Activated naive CD8-positive, alpha-beta T cell treated with anti-CD3 and anti-CD28 coated beads for 36 hours (primary cell): ENCODE measurements at places on chromosomes 3 and 15. TPM values are rescaled to one million over a fixed set of nuclear protein-coding genes. Genes with fewer than 3 reads are reported as not detected.
A peak's percentile ranks its signal among the peaks of the same experiment; 100 is the strongest.

DNA sequence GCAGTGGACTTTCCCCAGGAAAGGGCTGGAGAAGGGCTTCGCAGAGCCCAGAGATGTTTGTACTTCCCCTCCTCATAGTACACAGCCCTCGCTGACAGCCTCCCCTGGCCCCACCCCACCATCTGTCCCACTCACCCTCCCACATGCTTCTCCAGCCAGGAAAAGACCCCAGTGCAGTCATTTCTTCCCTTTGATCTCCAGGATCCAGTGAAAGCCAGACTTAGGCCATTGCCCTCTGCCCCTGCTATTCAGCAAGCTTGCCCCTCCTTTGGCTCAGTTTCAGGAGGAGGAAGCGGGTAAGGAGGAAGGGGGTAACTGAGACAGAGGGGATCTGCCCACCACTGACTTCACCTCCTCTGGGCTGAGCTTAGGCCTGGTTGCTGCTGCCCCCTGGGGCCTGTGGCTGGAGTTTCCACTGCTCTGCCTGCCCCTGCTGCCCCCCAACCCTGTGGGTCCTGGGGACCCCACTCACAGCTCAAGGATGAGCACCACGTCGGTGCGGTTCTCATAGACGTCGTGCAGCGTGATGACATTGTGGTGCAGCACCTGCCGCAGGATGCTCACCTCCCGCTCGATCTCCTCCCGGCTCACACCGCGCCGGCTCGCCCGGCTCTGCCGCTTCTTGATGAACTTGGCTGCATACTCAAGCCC is 63.1 kb downstream of the DAPK2 start:
- H3K36me3 ChIP-seq = no peaks in the 10 kb centered on the region
- no peak overlapping the region for H3K4me3 ChIP-seq
- no peak overlapping the region for H3K27ac ChIP-seq
- peaks cover 4% of the 10 kb centered on the region for H3K4me1 ChIP-seq

GPR149 gene
- not detected for total RNA-seq

- H3K27me3 ChIP-seq = no peaks in the 10 kb centered on the region
- no peak for DNase-seq
- no peak overlapping the region for H3K27ac ChIP-seq
- H3K4me1 ChIP-seq = no peaks in the 10 kb centered on the region
- H3K4me3 ChIP-seq = no peak overlapping the region
Observed at GRCh38 chr15:39714251-39714650, 68.4 kb downstream of the FSIP1 start.

GRCh38 chr15:58268746-58269267 is 130.6 kb downstream of the AQP9 start:
- H3K36me3 ChIP-seq = peaks cover 8% of the 10 kb centered on the region
- no peak for DNase-seq
- peaks cover 15% of the 10 kb centered on the region for H3K4me1 ChIP-seq

- peaks cover 14% of the 10 kb centered on the region for H3K4me1 ChIP-seq
- peaks cover 5% of the 10 kb centered on the region for H3K36me3 ChIP-seq
- DNase-seq = no peak
Observed at GRCh38 chr15:98889930-98890695, 117.5 kb downstream of the PGPEP1L start.

GRCh38 chr15:101597360-101597928 is 54.7 kb downstream of the TM2D3 start:
- no peak overlapping the region for H3K27ac ChIP-seq
- H3K4me3 ChIP-seq = no peak overlapping the region
- H3K4me1 ChIP-seq = no peaks in the 10 kb centered on the region
- peaks cover 75% of the 10 kb centered on the region for H3K27me3 ChIP-seq

ZNF774 gene
- 0.82 TPM for total RNA-seq

GRCh38 chr3:183731611-183732010 is 34.0 kb downstream of the YEATS2 start:
- peaks cover 55% of the 10 kb centered on the region for H3K36me3 ChIP-seq
- H3K27ac ChIP-seq = no peak overlapping the region

DNA sequence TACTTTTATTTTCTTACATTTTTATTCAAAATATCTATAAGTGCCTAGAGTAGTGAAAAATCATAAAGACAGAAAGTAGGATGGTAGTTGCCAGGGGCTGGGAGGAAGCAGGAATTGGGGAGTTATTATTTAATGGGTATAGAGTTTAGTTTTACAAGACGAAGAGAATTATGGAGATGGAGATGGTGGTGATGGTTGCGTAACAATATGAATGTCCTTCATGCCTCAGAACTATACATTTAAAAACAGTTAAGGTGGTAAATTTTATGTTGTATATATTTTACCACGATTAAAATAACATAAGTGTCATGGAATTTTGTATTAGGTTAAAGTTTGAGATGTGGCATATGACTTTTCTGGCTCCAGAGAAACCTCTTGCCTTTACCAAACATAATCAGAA is 171.4 kb downstream of the MYRIP start:
- no peak overlapping the region for H3K27ac ChIP-seq
- H3K27me3 ChIP-seq = no peaks in the 10 kb centered on the region
- no peaks in the 10 kb centered on the region for H3K36me3 ChIP-seq
- no peak for DNase-seq

DNA sequence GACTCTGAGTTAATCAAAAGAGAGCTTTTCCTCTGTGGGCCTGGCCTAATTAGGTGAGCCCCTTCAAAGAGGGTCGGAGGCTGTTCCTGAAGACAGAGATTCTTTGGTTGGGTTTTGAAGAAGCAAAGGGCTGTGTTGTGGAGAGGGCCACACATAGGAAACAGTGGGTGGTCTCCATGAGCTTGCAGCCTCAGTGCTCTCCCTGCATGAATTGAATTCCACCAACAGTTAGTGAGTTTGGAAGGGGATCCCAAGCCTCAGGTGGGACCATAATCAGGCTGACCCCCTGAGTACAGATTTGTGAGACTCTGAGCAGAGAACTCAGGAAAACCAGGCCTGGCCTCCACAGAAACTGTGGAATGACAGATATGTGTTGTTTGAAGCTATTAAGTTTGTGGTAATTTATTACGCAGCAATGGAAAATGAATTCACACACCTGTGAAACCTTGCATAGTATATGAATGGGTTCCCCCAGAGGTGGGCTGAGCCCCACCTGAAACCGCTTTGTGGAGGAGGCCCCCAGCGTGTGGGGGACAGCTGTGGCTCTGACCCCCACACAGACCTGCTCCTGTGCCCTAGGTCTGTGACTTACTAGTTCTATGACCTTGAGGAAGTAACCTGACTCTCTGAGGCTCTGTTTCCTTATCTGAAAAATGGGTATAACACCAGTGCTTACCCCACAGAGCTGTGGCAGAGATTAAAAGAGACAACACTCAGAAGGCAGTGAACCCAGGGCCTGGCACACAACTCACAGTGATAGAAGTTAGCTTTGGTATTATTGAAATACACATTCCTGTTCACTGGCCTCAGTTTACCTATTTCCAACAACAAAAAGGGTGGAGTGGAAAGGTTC is 431.3 kb downstream of the FOXP1 start:
- peak overlapping the region; percentile 42 for H3K27ac ChIP-seq
- peaks cover 68% of the 10 kb centered on the region for H3K4me1 ChIP-seq
- H3K27me3 ChIP-seq = no peaks in the 10 kb centered on the region
- no peak for DNase-seq
- H3K4me3 ChIP-seq = no peak overlapping the region

PARP15 gene
- total RNA-seq = 8.7 TPM

DNA sequence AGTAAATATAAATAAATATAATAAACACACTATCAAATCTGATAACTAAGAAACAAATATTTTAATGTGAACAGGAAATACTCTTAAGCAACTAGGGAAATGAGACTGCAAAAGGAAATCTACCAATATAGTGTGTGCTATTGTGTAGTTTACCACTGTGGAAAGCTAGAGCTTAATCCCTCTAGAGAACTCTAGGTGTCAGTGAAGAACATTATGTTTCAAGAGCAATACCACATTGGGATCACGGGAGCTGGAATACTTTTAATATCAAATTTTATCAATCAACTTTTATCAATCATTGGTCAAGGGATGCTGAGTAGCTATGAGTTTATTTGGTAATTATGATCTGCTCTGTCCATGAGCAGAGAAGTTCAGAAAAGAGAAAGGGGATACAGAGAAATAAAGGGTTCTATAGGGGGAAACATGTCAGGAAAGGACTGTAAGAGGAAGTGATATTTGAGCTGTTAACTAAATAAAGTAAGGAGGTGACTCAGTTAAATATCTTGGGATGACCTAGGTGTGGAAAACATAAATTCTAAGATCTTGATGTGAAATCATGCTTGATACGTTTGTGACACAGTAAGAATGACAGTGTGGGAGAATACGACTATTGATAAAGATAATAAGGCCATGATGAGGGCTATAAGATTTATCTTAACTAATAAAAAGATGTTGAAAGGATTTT is 762.2 kb upstream of the ALCAM start:
- DNase-seq = no peak
- no peaks in the 10 kb centered on the region for H3K36me3 ChIP-seq
- H3K27ac ChIP-seq = no peak overlapping the region
- H3K4me1 ChIP-seq = no peaks in the 10 kb centered on the region
- peaks cover 8% of the 10 kb centered on the region for H3K27me3 ChIP-seq
- no peak overlapping the region for H3K4me3 ChIP-seq

TMOD2 gene
- total RNA-seq = 4.2 TPM

TJP1 gene
- not detected for total RNA-seq

- H3K4me1 ChIP-seq = no peaks in the 10 kb centered on the region
- H3K36me3 ChIP-seq = no peaks in the 10 kb centered on the region
- DNase-seq = no peak
- no peaks in the 10 kb centered on the region for H3K27me3 ChIP-seq
- H3K27ac ChIP-seq = no peak overlapping the region
Observed at GRCh38 chr3:166362698-166363097, 525.5 kb upstream of the BCHE start.

KNG1 gene
- not detected for total RNA-seq

GLT8D1 gene
- 29.5 TPM for total RNA-seq

EFCAB12 gene
- total RNA-seq = 0.24 TPM

DNA sequence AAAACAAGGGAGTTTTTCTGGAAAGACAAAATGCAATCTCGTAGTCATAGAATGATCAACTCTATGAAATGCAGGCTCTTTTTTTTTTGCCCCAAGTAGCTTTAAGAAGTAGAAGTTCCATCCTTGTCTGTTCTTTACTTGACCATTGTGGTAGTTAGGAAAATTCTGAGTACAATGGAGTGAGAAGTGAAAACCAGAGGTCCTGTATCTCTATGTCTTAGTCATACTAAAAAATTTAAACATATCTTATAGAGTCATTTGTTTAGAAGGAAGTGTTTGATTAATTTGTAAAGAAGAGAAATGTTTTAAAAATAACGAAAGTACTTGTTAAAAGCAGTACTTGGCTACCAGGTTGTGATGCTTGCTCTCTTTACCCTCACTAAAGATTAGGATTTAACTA is 52.4 kb downstream of the PRKCI start:
- H3K36me3 ChIP-seq = peaks cover 24% of the 10 kb centered on the region
- no peak overlapping the region for H3K4me3 ChIP-seq
- H3K27ac ChIP-seq = no peak overlapping the region
- peaks cover 15% of the 10 kb centered on the region for H3K4me1 ChIP-seq

- no peak for DNase-seq
- peak overlapping the region; percentile 86 for H3K27ac ChIP-seq
- H3K36me3 ChIP-seq = no peaks in the 10 kb centered on the region
- H3K4me3 ChIP-seq = no peak overlapping the region
- no peaks in the 10 kb centered on the region for H3K27me3 ChIP-seq
- peaks cover 74% of the 10 kb centered on the region for H3K4me1 ChIP-seq
Observed at GRCh38 chr15:63483521-63484371, 20.6 kb upstream of the USP3 start.

- peaks cover 9% of the 10 kb centered on the region for H3K27me3 ChIP-seq
- no peak overlapping the region for H3K27ac ChIP-seq
- H3K36me3 ChIP-seq = no peaks in the 10 kb centered on the region
- H3K4me3 ChIP-seq = no peak overlapping the region
- DNase-seq = no peak
Observed at GRCh38 chr3:126676919-126677705, 22.2 kb upstream of the TXNRD3 start.

GRCh38 chr3:160098261-160098908 is 109.8 kb downstream of the IL12A start:
- no peak overlapping the region for H3K4me3 ChIP-seq
- H3K4me1 ChIP-seq = no peaks in the 10 kb centered on the region
- peaks cover 16% of the 10 kb centered on the region for H3K27me3 ChIP-seq
- no peak overlapping the region for H3K27ac ChIP-seq
- H3K36me3 ChIP-seq = no peaks in the 10 kb centered on the region

CHRD gene
- total RNA-seq = not detected

PRSS50 gene
- total RNA-seq = not detected

DNA sequence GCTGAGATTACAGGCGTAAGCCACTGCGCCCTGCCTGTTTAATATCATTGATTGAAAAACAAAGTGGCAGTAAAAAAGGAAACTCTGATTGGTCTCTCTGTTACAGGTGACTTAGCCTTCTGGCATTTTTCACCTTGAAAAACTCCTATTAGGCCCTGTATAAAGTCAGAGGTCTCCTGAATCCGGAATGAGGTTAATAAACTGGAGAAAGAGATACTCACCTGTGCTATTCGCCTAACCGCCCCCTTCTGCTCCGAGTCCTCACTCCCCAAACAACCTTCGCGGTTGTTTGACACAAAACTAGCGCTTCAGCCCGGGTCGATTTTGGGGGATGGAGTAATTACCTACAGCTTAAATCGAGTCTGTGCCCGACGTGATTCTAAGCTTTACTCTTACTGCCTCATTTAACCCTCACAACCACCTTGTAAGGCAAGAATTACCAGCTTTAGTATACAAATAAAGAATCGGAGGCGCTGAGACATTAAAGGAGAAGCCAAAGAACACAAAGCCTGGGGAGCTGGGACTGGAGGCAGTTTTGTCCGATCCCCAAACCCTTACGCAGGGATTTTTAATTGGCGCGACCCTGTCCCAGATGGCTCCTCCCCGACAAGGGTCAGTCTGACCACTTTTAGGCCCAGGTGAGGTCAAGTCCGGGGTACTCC is 441 bp downstream of the CEP70 start:
- DNase-seq = no peak
- H3K4me3 ChIP-seq = peak overlapping the region; percentile 86
- no peaks in the 10 kb centered on the region for H3K27me3 ChIP-seq
- H3K36me3 ChIP-seq = peaks cover 3% of the 10 kb centered on the region

- H3K36me3 ChIP-seq = no peaks in the 10 kb centered on the region
- peaks cover 17% of the 10 kb centered on the region for H3K27me3 ChIP-seq
- H3K4me1 ChIP-seq = no peaks in the 10 kb centered on the region
- no peak overlapping the region for H3K27ac ChIP-seq
Observed at GRCh38 chr15:44207643-44208042, 12.6 kb upstream of the FRMD5 start.

GRCh38 chr3:182435860-182436259 is 357.4 kb upstream of the ATP11B start:
- H3K4me3 ChIP-seq = no peak overlapping the region
- no peaks in the 10 kb centered on the region for H3K27me3 ChIP-seq
- DNase-seq = no peak
- H3K4me1 ChIP-seq = no peaks in the 10 kb centered on the region
- no peak overlapping the region for H3K27ac ChIP-seq
- no peaks in the 10 kb centered on the region for H3K36me3 ChIP-seq

C3orf22 gene
- not detected for total RNA-seq

- no peak for DNase-seq
- peaks cover 2% of the 10 kb centered on the region for H3K4me1 ChIP-seq
- no peaks in the 10 kb centered on the region for H3K36me3 ChIP-seq
- H3K27me3 ChIP-seq = peaks cover 3% of the 10 kb centered on the region
Observed at GRCh38 chr3:185175370-185175987, 22.6 kb upstream of the C3orf70 start.

- no peak overlapping the region for H3K27ac ChIP-seq
- H3K4me1 ChIP-seq = peaks cover 4% of the 10 kb centered on the region
- no peak for DNase-seq
- H3K4me3 ChIP-seq = no peak overlapping the region
- H3K27me3 ChIP-seq = peaks cover 15% of the 10 kb centered on the region
- no peaks in the 10 kb centered on the region for H3K36me3 ChIP-seq
Observed at GRCh38 chr15:39597751-39598185, 16.9 kb downstream of the THBS1 start.
